ENCODE measurements at places on chromosomes 2 and 18.

DNA sequence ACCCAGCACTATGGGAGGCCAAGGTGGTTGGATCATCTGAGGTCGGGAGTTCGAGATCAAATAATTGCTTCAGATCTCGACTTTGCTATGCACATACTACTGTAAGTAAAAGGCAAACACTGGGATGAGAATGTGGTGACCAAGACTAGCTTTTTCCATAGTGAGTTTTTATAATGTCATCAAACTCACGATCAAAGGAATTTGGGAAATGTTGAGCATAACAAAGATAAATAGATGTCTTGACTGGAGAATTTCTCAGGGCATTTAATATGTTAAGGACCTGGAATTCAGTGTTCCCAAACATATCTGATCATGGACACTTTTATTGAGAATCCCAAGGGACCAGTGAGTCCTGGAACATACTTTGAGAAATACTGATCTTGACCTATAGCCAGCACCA is 205.6 kb downstream of the ARHGAP15 start:
- DNase-seq, result no peak

DNA sequence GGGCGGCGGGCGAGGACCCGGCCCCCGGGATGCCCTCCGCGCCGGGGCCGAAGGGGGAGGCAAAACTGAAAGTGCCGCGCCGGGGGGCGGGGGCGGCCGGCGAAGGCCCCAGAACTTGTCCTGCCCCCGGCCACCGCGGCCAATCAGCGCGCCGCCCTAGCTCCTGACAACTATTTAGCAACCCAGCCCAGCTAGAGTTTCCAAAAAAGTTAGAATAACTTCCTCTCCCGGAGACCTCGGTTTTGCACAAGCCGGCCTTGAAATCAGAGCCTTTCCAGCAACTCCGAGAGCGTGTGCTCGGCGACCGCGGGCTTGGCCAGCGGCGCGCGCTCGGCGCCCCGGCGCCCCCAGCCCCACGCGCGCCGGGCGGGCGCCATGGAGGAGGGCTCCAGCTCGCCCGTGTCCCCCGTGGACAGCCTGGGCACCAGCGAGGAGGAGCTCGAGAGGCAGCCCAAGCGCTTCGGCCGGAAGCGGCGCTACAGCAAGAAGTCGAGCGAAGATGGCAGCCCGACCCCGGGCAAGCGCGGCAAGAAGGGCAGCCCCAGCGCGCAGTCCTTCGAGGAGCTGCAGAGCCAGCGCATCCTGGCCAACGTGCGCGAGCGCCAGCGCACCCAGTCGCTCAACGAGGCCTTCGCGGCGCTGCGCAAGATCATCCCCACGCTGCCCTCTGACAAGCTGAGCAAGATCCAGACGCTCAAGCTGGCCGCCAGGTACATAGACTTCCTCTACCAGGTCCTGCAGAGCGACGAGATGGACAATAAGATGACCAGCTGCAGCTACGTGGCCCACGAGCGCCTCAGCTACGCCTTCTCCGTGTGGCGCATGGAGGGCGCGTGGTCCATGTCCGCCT is at the start of gene TWIST2:
TWIST2 (plus strand) TSS at position 245 of the 850 bp plus-strand sequence; CDS start at position 376, 131 bp downstream.
- no peak for DNase-seq

DNA sequence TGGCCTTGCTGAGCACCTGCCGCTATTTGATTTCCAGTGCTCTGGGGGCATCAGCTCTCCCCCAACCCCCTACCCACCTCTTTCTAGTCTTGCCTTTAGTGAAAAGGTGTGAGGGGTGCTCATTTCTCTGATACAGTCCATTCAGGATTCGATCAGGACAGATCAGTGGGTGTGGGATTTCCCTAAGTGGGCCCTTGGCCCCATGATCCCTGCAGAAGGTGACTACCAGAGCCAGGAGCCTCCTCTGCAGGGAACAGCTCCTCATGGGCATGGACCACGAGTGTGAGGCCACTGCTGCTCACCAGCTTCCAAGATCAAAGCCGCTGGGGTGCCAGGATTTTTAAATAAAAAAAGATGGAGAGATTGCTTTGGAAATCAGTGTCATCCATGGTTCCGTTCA is 835.2 kb upstream of the ID2 start:
- no peak for DNase-seq

- DNase-seq, result no peak
Measured at GRCh38 chr2:127083819-127084503, 23.0 kb downstream of the BIN1 start.

DNA sequence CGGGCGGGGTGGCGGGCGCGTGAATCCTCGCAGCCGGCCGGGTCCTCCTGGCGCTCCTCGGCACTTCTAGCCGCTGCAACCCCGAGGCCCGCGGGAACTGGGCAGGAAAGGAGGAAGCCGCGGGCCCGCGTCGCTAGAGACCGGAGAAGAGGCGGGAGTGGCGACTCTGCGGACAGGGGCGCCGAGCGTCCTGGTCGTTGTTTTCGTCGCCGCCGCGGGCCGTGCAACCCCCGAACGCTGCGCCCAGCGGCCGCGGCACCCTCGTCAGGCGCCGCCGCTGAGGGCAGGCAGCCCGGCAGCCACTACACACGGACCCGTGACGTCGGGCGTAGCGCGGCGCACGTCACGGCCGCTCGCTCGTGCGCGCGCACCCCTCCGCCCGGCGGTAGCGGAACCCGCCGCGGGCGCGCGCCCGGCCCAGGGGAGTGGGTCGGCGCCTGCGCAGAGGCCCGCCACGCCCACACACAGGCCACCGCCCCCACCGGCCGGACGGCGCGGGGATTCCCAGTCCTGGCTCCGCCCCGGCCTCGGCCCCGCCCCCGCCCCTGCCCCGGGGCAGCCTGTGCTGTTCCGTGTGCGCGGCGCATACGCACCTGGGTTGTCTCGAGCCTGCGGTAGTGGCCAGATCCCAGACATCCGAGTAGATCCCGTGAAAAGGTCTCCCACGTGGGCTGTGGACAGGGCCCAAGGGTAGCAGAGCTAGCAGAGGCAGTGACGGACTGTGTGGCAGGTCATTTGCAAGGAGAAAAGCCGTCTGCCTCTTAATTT is at the start of gene MAP3K2:
MAP3K2 (minus strand) TSS at position 321 of the 768 bp plus-strand sequence. CDS start 44,846 bp downstream, outside the sequence.
- peak; percentile 88 for DNase-seq

GRCh38 chr2:45497355-45497754 is 113.7 kb downstream of the SRBD1 start:
- DNase-seq, result peak; percentile 56

- no peak for DNase-seq
Measured at GRCh38 chr2:222305516-222306392, 7.0 kb upstream of the PAX3 start.

DNA sequence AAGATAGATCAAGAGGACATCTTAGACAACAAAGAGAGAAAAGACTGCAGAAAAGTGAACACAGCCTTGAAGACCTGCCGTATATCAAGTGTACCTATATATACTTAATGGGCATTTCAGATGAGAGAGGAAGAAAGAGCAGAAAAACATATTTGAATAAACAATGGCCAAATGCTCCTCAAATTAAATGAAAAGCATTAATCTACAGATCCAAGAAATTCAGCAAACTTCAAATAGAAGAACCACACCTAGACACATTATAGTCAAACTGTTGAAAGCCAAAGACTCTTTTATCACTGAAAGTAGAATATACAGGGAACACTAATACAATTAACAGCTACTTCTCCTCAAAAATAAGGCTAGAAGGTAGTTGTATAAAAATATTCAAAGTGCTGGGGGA is 18.7 kb upstream of the TTL start:
- no peak for DNase-seq

DNA sequence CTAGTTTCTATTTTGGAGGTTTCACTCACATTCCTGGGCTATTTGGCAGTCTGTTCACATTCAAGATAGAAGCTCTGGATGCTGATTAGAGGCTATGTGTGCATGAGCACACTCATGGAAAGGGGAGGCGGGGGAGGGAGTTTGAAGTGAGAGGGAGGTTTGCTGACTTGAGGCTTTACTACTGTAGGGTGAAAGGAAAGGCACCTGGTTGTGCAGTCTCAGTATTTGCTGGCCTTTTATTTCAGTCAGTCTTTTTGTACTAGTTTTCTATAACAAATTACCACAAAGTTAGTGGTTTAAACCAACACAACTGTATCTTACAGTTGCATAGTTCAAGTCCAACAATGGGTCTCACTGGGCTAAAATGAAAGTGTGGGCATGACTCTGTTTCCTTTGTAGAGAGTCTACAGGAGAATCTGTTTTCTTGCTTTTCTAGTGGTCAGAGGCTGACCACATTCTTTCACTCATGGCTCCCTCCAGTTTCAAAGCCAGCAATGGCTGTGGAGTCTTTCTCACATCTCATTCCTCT is 47.7 kb upstream of the NR4A2 start:
- DNase-seq, result no peak

DNA sequence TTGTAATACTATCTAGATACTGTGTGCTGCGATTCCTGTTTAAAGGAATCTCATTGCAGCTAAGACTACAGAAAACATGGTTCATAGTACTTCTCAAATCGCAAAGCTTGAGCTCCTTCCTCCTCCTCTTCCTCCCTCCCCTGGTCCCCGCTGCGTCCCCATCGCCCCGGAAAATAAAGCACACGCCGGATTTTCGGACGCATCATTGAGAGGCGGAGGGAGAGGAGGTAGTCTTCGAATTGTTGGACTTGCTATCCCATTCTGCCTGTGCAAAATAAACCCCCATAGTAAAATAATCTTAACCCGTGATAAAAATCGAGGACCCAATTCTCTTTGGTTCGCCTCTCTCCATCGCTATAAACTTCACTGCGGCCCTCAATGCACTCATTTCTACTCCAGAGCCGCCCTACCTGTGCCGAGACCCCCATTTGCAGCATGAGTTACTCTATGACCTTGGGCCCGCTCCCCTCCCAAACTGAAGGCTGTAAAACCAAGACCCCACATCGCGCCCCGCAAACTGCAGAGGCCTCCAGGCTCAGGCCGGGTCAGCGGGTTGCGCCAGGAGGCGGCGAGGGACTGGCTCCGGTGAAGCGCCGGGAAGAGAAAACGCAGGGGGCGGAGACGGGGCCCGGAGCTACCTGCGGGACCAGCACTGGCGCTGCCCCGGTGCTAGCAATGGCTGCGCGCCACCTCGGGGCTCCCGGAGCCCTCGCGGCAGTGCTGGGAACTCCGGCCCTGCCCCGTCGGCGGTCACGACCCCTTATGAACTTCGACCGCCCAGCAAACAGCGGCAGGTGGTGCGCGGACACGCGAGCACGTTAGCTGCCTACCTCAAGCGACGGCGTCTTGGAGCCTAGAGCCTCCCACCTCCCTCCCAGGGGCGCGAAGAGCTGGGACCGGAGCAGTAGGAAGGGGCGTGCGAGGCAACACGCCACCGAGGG is 649 bp downstream of the ESCO1 start:
- DNase-seq, result peak; percentile 45

DNA sequence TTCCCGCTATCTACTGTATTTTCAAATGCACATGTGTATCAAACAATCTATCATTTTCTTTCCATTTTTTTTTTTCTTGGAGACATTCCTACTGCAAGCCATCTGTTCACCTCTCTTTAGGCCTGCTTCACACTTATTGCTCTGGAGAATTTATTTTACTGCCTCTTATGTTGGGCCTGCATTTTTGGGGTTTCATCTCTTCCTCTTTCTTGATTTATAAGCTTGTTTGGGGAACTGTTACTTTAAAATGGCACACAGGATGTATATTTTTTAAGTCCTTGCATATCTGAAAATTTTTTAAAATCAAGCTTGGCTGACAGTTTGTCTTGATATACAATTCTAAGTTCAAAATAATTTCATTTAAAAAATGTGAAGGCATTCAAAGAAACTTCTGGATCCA is 3.5 kb upstream of the RAB27B start:
- DNase-seq, result no peak

DNA sequence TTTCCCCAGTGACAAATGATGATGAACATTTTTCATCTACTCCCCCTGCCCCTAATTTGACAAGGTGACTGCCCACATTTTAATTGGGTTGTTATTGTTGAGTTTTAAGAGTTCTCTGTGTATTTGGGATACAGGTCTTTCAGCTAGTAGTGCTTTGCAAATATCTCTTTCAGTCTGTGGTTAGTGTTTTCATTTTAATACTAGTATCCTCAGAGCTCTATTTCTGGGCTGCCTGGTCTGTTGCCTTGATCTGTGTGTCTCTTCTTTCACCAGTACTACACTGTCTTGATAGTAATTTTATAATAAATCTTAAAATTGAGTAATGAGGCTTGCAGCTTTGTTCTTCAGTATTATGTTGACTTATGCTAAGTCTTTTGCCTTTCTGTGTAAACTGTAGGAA is 19.7 kb downstream of the EIF5B start:
- no peak for DNase-seq

GRCh38 chr18:47501946-47502345 is 250.5 kb upstream of the SKOR2 start:
- DNase-seq, result no peak

DNA sequence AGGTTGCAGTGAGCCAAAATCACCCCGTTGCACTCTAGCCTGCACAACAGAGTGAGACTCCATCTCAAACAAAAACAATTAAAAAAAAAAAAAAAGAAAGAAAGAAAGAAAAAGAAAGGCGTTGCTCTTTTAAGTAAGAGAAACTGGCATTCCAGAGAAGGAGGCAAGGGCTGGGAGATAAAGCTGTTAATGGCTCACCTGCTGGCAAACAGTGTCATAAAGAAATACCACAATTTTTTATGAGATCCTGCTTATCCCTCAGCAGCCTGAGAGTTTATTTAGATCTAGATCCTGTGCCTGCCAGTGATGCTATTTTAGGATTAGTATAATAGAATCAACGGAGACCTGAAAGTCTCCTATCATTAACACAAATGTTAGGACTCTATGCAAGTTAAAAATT is 16.3 kb downstream of the SLC19A3 start:
- no peak for DNase-seq

DNA sequence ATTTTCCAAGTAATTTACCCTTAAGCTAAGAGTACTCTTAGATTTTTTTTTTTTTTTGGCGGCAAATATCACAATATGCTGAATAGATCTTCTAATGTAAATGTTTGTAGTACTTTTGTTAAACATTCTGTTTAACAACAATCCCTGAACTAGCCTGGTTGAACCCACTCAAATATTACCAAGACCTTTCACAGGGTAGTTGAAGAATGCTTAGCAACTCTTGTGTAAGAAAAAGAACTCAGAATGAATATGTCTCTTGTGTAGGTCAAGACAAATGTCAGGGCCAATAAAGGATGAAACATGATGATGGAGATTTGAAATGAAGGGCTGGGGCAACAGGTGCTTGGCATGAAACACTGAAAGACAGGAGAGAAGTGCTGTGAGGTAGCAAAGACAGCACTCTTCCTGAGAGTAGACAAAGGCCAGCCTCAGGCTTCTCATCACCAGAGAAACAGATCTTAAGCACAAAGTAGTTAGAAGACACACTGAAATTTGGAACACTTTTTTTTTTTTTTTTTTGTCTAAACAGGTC is 597.3 kb downstream of the ERBB4 start:
- DNase-seq, result no peak

- no peak for DNase-seq
Measured at GRCh38 chr2:21821672-21822227, 698.0 kb downstream of the TDRD15 start.

DNA sequence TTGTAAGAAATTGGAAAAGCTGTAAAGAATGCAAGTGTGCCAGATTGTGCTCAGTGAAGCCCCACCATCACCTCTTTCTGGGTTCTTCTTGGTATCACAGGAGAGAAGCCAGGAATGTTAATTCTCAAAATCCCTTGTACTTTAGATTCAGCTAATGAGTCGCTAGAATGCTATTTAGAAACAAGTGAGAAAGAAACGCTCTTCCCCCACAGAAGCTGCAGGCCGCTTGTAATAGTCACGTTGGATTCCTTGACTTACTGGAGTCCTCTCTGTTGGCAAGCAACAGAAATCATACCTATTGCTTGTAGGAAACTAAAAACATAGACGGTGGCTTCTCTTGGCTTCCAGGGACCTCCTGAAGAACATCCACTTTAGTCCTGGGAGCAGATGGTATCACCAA is 375.6 kb upstream of the LRATD1 start:
- DNase-seq, result no peak

GRCh38 chr18:40431071-40431985 is 1523.7 kb upstream of the PIK3C3 start:
- no peak for DNase-seq

- no peak for DNase-seq
Measured at GRCh38 chr2:231347081-231347480, 48.4 kb upstream of the B3GNT7 start.
